ENCODE measurements at places on chromosomes 5 and 9.
A peak's percentile ranks its signal among the peaks of the same experiment; 100 is the strongest.

DNA sequence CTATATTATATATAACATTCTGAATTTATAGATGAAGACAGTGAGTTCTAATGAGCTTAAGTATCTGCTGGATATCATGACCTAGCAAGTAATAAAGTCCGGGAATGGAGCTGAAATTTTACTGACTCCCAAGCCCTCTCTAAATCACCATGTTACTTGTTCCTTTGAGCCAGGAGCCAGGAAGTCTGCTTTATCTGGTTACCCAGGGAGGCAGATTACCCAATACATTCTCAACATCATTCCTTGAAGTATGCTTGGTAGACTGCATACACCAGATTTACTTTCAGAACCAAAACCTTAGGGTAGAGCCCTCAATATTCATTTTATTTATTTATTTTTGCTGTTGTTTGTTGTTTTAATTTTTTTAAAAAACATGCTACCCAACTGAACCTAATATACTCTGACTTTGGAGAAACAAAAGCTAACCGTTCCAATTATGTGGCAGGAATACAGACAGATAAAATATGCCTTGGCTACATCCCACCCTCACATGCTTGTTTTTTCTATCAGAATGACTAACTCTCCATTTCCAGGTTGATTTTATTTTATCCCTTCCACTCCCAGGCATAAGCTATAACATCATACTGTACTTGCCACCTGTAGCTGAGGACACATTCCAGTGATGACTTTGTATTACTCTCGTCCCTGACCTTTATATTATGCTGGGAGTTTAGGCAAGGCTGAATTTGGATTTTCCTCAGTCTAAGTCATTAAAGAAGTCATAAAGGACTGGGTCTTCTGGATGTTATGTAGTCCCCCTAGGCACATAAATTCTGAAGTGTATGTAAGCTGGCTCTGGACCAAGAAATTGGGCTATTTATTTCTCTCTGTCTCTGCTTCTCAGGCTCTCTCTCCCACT, 82.0 kb downstream of the YIPF5 start:
- no peak for DNase-seq

DNA sequence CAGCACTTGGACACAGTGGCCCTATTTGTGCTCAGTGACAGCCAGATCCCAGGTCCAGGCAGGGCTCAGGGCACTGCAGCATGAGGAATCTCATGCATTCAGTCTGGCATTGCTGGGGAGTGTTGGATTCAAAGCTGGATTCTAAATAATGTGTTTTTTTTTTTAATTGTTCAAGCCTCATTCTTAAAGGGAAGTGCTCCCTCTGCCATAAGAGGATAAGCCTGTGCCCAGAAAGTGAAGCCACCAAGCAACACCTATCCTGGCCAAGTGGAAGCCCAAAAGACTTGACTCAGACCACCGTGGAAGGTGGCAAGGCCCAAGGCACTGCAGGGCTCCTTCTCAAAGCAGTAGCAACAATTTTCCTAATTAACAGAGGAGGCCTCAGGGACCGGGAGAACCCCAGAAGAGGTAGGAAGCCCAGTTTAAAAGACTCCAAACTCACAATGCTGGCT, 135.6 kb downstream of the ACTL7B start:
- no peak for DNase-seq

GRCh38 chr5:81980598-81981260, 8.9 kb downstream of the ATG10 start:
- DNase-seq: no peak

GRCh38 chr5:107661650-107662044, 9.1 kb downstream of the EFNA5 start:
- no peak for DNase-seq

DNA sequence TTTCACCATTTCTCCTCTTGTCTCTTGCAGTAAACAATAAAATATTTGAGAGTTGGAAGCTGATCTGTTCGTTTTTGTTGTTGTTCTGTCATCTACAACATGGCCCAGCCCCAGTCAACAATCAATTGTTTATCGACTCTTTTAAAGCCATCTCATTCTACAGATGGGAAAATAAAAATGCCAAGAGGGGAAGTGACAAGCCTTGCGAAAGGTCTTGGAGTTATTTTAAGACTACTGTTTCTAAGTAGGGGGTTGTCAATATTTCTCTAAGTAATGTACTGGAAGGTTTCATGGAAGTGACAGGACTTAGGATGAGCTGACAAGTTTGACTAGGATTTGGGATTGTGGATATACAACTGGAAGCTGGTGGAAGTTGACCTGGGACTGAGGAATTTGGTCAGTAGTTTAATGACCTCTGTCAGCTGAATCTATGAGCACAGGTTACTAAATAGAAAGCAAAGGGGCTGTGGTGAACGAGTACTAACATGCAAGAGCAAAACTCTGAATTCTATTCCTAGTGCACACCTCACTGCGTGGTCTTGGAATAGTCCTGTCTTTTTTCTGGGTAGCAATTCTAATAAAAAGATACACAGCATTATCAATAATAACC, 57.5 kb upstream of the ADRB2 start:
- DNase-seq: no peak

DNA sequence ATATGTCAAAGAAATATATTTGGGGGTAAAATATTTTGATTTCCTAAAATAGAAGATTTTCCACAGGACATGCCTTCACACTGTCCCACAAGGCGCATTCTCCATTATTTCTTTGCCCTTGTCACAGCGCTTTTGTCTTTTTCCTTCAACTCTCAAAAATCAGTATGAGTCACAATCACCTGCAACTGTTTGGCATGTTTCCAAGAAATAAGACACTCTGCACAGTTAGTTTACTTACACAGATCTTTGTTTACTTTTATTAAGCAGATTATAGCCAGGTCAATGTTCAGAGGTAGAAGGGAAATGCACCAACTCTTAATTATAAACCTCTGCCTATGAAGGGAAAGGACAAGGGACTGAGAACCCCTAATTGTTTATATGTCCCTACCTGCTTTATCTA, 9.5 kb downstream of the CEMIP2 start:
- peak; percentile 51 for DNase-seq

DNA sequence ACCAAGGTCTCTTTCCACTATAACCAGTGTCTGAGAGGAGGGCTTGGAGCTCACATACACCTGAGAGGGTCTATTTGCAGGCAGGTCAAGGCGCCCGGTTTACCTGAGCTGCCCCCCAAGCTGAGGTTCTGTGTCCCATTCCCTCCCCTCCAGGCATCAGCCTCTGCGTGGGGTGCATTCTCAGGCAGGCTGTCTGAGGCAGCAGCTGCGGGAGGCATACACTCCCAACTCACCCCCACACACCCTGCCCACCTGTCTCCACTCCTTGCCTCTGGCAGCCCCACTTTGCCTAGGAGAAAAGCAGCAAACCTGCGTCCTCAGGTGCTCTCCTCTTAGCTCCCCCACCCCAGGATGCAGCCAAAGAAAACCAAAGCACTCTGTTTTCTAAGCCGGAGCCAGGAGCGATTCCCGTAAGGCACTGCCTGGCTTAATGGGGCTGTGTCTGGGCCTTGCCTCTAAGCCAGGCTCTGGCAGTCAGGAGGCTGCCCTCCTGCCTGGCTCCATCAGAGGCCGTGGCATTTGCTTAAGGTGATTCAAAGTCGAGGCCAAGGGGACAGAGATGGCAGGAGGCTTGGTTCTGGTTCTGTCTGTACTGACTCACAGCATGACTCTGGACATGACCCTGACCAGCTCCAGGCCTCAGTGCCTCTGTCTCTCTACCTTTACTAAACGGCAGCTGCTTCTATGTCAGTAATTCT, 139.2 kb upstream of the TRIM32 start:
- DNase-seq: no peak

All from HFF-Myc (cell line).